ENCODE measurements at places on chromosomes 4 and X. TPM values are rescaled to one million over a fixed set of nuclear protein-coding genes. Genes with fewer than 3 reads are reported as not detected.

- DNase-seq, result no peak
Measured at GRCh38 chr4:119748853-119749252, 120.2 kb upstream of the PDE5A start.

DNA sequence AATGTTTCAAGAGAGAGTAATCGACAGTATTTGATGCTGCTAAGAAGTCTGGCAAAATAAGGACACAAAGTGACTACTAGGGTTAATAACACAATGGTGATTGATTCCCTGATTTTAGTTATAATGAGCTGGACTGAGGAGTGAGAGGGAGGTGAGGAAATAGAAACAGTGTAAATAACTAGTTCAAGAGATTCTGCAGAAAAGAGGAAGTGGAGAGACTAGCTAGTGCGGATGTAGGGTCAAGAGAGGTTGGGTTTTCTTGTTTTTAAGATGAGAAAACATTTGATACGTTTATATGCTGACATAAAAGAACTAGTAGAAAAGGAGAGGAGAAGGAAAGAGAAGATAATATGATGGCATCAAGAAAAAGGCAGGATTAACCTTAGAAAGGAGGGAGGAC, 12.2 kb upstream of the TRPC5 start:
- no peak for DNase-seq

DNA sequence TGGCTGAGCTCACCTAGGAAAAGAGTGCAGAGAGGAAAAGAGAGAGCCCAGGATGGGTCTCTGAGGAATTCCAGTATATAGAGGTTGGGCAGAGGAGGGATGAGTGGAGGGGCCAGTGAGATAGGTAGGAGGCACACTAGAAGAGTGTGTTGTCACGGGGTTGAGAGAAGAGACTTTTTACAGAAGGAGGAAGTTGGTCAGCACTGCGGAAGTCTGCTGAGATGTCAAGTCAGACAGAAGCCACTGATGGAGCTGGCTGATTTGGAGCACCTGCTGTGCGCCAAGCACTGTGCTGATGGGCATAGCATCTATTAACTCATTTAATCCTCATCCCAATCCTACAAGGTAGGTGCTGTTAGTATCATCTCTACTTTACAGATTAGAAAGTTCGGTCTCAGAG, 60.4 kb downstream of the EFNB1 start:
- no peak for DNase-seq

GRCh38 chr4:67522851-67523671, 22.2 kb downstream of the CENPC start:
- no peak for DNase-seq

DNA sequence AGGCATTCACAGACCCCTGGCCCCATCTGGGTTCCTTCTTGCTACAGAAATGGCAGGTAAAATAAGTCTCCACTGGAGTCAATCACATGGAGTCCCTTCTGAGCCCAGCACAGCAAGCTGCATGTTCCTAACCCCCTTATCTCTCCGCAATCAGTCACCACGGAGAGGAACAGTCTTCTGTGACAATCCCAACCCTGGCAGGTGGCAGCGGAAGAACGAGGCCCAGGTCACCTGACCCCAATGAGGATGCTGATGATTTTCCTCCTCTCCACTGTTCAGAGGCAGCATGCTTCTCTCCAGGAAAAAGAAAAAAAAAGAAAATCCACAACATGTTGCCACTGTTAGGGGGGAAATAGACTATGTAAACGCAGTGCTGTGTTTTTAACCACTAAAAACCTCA, 50.1 kb downstream of the TSPAN5 start:
- no peak for DNase-seq

DNA sequence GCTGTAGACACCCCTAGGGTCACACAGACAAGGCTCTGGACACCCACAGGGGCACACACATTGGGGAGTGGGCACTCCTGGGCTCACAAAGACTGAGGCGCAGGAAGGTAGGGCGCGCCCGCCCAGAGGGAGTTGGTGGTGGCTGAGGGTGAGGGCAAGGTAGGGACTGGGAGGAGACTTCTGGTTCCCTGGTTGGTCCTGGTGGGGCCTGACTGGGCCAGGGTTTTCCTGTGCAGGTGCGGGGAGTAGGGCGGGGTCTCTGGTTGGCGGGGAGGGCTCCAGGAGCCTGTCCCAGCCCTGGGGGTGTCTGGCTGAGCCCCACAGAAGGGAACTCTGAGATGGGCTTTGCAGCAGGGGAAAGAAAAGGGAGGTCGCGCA, 6.7 kb upstream of the WAS start:
- DNase-seq, result no peak

GRCh38 chr4:112055100-112055499, 90.2 kb upstream of the FAM241A start:
- no peak for DNase-seq

- DNase-seq, result no peak
Measured at GRCh38 chr4:62004881-62005280, 804.8 kb downstream of the ADGRL3 start.

DNA sequence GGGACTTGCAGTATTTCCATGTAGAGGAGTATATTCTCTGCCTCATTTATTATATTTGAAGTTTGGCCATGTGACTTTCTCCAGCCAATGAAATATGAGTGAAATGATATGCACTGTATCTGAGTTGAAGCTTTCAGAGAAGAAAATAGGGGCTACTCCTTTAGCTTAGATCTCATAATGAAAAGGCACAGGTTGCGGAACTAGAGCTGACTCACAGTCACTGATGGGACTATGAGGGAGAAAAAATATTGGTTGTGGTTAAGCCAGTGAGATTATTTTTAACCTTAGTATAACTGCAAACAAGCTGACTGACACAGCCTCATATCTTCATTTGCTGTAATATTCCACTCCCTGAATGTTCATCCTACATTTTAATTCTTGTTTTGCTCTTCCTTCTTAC, 1104.3 kb downstream of the RPA4 start:
- no peak for DNase-seq

The AKAP14 gene
- not detected for polyA plus RNA-seq

The MUC7 gene
- polyA plus RNA-seq, result not detected

The NSUN7 gene
- polyA plus RNA-seq, result 0.75 TPM

The CT55 gene
- polyA plus RNA-seq, result not detected

The OPRPN gene
- not detected for polyA plus RNA-seq
